ENCODE measurements at places on chromosomes 11 and 22.

GRCh38 chr11:65448074-65448417 lies 25.4 kb downstream of the NEAT1 start:
- no peak for DNase-seq

DNA sequence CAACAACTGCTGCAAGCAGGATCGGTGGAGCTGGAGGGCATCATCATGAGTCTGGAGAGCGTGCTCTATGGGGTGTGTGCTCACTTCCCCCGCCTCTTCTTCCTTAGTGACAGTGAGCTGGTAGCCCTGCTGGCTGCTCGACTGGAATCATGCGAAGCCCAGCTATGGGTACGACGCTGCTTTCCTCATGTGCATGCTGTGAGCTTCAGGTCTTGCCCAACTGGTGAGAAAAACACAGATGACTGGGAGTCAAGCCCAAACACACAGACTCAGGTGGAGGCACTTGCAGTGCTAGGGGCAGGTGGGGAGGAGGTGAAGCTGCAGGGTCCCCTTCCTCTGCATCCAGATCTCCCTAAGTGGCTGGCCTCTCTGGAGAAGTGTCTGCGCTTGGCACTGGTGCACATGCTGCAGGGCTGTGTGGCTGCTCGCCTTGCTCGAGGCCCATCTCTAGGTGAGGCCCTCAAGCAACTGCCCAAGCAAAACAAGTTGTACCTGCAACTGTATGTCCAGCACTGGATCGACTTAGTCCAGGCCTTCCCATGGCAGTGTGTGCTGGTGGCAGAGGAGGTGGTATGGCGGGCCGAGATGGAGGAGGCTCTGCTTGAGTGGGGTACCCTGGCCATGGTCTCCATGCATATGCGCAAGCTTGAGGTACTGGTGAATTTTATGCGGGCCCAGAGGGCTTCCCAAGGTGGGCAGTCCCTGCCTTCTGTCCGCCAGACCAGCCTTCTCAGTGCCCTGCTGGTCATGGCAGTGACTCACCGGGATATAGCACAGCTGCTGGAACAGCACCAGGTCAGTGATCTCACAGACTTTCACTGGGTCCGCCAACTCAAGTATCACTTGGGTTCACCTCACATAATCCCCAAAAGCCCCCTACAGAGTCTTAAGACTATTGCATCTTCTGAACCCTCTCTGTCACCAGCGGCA lies 48.1 kb downstream of the DNHD1 start:
- no peak for DNase-seq

DNA sequence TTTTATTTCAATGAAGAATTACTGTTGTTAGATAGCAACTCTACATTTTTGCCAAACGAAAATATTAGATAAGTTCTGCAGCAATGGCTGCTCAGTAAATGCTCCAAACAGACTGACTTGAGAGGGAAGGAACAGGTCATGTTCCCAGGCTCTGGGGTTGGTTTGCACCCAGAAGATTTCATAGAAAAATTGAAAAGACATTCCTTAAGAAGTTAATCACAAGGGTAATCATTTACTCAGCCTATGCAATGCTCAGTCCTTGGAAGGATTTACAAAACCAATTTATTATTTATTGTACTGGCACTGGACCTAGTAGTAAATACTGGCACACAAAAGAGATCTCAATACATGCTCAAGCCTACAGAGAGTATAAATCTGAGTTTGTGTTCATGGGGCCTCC lies 179.1 kb upstream of the MTNR1B start:
- no peak for DNase-seq

GRCh38 chr11:112185883-112186282 lies 10.6 kb downstream of the BCO2 start:
- DNase-seq: no peak

DNA sequence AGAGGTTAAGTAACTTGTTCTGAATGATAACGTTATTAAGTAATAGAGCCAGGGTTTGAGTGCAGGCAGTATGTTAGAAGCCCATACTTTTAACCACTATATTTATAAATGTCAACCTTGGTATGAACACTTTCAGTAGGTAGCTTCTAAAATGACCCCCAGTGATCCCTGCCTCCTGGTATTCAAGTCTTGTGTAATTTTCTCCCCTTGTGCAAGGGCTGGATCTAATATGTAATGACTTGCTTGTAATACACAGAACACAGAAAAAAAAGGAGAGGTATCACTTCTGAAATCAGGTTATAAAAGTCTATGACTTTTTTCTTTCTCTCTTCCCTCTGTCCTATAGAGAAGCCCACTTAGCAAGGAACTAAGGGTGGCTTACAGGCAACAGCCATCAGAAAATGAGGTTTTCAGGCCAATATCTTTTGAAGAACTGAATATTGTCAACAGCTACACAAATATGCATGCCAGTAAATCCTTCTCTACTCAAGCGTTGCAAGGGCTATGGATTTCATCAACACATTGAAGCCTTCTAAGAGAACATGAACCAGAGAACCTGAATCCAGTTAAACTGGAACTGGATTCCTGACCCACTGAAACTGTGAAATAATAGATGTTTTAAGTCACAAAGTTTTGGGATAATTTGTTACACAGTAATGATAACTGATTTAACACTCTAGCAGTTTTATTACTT lies 712.3 kb downstream of the METTL15 start:
- no peak for DNase-seq

DNA sequence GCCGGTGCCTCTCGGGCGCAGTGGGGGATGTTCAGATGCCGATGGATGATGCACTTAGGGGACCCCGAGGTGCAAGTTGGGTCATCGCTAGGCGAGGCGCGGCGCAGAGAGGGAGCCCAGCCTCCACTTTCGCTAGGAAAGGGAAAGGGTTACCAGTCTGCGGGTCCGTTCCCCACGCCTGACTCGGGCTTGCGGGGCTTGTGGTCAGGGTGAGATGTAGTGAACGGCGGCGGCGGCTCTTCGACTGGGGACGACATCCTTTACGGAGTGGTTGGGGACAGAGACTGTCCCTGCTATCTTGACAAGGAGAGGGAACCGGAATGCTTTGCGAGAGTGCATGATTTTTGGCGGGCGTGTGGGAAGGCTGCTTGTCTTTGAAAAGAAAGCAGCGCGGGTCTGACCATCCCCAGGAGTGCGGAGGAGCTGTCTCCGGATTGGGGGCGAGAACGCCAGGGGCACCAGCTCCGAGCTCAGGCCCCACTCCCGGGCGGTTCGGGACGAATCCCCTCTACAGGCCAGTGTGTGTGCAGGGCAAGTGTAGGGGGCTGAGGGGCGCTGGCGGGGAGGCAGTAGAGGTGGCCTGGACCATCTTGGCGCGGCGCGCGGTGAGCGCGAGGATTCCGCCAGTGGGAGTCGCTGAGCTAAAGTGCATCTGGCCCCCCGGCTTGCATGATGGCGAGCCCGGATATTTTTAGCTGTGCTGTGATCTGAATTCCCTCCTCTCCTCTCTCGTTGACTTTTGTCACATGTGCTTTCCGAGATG lies 1.1 kb downstream of the FAT3 start:
- DNase-seq: no peak

DNA sequence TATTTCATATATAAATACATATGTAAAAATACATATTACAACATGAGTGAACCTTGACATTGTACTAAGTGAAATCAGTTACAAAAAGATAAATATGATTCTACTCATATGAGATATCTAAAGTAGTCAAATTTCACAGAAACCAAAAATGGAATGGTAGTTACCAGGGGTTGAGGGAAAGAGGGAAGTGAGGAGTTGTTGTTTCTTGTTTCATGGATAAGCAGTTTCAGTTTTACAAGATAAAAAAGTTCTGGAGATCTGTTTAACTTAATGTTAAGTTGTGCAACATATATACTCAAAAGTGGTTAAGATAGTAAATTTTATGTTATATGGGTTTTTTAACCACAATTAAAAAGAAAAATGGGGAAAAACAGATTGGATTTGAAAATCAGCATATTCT lies 107.7 kb downstream of the ELP4 start:
- DNase-seq: no peak

GRCh38 chr11:109696191-109696897 lies 274.4 kb downstream of the C11orf87 start:
- no peak for DNase-seq

DNA sequence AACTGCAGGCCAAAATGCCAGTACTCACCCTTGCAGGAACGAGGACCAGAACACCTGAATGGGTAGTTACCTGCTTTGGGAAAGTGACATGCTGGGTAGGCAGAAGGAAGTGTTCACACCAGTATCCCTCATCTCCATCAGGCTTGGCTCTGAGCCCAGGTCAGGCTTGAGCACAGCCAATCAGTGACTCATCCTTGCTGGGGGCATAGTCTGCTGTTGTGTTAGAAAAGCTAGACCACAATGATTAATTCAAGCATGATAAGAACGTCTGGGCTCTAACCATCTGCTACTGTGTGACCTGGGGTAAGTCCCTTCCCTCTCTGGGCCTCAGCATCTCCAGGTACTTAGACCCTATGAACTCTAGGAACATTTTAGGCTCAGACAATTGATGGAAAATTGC lies 450.4 kb downstream of the MIAT start:
- DNase-seq: no peak

DNA sequence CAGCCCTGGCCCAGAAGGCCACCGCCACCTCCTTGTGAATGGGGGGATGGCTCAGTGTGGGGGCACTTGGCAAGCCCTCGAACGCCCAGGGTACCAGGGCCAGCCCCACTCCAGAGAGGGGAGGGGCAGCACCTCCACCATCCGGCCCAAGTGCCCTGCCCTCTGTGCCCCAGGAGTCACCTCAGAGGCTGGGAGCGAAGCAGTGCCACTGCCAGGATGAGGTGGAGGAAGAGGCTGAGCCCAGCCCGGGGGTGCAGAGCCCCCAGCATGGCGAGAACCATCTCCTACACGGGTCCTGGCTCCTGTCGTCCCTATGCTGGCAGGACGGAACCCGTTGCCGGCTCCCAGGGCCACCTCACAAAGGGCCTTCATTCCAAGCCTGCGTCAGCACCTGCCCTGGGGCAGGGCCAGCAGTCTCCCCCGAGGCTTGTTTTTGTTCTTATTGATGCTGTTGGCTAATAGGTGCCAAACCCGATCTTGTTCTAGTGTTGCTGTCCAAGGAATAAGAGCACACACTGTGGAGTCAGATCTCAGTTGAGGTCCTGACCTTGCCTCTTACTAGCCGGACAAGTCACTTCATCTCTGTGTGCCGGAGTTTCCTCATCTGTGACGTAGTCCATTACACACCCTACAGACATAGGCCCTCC lies at the start of gene FREY1:
Gene FREY1 (minus strand): TSS at position 307 of the 647 bp plus-strand sequence. CDS start 26 bp downstream, at position 281.
- DNase-seq: no peak

DNA sequence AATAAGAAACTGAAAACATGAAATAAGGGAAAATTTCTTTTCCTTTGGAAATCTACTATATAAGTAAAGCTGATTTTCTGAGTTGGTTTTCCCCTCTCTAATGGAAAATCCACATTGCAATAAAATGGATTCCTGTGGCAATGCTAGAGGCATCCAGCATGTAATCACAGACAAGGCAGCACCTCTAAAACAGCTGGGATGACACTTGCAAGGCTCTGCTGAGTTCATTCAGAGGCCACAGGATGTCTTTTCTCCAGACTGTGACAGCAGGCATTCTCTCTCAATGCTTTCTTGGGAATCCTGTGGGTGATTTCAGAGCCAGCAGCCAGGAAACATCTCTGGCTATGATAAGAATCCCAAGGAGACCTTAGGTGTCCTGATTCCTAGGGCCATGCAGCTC lies 201.3 kb upstream of the BLID start:
- no peak for DNase-seq

- no peak for DNase-seq
These were observed 25.0 kb upstream of the SERPIND1 start for GRCh38 chr22:20748731-20749428.

DNA sequence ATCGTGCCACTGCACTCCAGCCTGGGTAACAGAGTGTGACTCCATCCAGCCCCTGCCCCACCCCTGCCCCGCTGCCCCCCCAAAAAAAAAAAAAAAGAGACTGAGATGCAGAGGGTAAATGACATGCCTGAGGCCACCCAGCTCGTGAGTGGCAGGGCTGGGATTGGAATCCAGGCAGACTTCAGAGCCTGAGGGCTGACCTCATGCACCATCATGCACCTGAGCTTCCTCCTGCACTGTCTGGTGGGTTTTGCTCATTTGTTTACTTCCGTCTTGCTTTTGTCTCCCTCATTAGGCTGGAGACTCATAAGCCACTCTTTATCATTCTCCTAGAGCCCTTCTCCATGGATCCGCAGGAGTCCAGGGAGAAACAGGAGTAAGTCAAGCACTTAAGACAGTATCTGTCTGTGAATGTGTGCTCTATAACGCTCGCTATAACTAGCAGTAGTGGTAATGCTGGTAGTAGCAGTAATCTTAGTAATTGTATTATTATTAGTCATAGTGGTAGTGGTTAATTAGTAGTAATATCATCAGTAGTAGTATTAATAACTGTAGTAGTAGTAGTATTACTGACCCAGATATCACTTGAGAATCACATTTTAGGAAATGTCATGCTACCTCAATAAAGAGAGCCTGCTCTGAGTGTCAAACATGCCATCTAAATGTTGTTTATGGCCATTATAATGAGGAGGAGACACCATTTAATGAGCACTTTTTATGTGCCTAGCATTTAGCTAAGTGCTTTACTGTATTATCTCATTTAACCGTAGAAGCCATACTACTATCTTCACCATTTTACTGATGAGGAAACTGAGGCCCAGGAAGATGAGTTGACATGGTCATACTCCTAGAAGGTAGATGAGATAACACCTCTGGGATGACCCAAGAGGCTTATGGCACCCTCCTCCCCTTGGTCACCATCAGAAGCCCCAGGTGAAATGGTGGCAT lies 85.0 kb downstream of the NAT10 start:
- DNase-seq: no peak

DNA sequence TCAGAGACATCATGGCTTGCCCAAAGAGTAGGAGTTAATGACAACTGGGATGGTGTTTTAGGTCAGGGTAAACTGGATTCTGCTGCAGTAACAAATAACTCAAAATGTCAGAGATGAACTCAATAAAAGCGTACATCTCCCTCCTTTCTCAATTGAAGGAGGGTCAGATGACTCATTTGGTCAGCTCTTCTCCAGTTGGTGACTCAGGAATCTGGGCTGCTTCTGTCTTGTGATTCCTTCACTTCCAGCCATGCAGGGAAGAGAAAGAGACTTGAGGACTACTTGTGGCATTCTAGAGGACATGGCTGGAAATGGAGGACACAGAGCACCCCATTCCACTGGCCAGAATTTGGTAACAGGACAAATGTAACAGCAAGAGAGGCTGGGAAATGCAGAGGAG lies 3.2 kb upstream of the SYT13 start:
- no peak for DNase-seq

GRCh38 chr22:39503630-39504029 lies 1.5 kb downstream of the MIEF1 start:
- no peak for DNase-seq

GRCh38 chr11:32847511-32847910 lies 17.8 kb downstream of the PRRG4 start:
- no peak for DNase-seq

- DNase-seq: no peak
These were observed 44.3 kb downstream of the TBC1D22A start for GRCh38 chr22:46806794-46807193.

DNA sequence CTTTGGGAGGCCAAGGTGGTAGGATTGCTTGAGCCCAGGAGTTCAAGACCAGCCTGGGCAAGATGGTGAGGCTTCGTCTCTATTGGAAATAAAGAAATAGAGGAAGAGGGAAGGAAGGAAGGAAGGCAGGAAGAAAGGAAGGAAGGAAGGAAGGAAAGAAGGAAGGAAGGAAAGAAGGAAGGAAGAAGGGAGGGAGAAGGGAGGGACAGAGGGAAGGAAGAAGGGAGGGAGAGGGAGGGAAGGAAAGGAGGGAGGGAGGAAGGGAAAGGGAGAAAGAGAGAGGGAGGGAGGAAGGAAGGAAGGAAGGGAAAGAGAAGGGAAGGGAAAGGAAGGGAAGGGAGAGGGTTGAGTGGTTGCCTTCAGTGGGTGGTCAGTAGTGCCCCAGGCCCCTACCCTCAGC lies 13.9 kb upstream of the PNPLA3 start:
- DNase-seq: no peak

GRCh38 chr22:49997251-49997599 lies 15.3 kb downstream of the IL17REL start:
- DNase-seq: no peak

- DNase-seq: no peak
These were observed 90.9 kb downstream of the NAV2 start for GRCh38 chr11:19803506-19803998.

All from stimulated activated effector memory CD8-positive, alpha-beta T cell treated with anti-CD3 and anti-CD28 coated beads, Interleukin-12 subunit alpha, Interleukin-12 subunit beta, amount 100 ng/mL, for 72 hours (primary cell).